ENCODE measurements at places on chromosomes 1 and 21.

GRCh38 chr1:175520186-175520585 lies 223.2 kb downstream of the TNR start:
- DNase-seq: no peak

DNA sequence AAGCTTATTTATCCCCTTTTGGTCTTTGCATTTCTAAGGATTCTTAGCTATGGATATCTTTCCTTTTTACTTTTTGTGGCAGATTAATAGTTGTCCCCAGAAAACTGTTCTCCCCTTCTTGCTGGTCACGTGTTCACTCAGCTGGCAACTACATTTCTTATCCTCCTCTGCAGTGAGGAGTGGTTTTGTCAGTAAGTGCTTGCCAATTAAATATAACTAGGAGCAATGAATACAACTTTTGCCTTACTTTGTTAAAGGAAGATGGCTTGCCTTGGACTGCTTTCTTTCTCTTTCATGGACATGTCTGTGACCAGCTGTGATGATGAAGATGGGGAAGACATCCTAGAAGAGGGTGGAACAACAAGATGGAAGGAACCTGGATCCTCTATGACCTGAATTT lies 15.6 kb upstream of the ALG14 start:
- DNase-seq: no peak

DNA sequence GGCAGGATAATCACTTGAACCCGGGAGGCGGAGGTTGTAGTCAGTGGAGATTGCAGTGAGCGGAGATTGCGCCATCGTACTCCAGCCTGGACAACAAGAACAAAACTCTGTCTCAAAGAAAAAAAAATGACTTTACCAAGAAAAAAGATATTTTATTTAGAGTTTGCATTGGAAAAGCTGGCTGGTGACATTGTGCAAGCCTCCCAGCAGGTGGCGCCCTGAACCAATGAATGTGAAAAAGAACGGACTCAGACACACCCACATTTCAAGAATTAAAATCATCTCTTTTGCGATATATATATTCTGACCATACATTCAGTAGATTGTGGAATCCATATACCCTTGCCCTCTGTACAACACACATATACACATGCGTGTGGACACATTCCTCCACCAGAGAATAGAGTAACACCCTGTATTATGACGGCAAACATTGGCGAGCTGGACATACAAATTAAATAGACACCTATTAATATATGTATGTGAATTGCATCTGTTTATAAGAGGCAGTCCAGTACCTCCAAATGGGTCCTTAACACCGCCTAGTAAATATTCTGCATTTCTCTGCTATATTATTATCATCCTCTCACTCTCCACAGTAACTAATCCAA lies 39.0 kb upstream of the CADM3 start:
- peak; percentile 50 for DNase-seq

- no peak for DNase-seq
Observed at GRCh38 chr21:14306126-14306907, 76.6 kb downstream of the HSPA13 start.

DNA sequence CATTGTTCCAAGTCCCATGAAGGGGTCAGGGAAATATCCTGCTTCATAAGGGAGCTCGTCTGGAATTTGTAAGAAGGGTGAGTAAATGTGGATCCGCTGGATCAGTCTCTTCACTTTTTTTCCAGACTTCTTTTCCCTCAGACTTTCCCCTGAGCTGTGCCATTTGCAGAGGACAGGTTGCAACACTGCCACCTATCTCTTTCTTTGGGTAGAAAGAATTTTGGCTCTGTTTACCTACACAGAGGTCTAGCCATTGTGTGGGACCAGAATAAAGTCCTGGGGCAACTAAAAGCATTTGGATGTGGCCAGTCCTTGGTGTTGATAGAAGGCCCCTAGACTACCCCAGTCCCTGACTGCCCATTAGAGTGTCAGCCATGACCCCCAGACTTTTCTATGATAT lies 1146.7 kb upstream of the PRMT6 start:
- no peak for DNase-seq

GRCh38 chr1:29022620-29023019 lies 101.1 kb downstream of the TMEM200B start:
- no peak for DNase-seq

DNA sequence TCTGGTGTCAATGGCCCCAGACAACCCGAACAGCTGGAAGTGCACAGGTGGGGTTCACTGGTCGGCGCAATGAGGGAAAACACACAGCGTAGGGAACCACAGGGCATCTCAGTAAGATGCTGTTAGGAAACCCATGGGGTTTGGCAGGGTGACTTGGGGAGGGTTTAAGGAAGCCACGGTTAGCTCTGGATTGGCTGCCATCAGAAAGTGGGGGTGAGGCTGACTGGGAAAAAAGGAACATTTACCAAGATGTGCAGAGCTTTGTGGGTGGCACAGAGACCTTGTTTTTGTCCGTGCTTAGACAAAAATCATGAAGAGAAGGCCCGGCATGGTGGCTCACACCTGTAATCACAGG lies 11.0 kb downstream of the ALDH4A1 start:
- no peak for DNase-seq
